CD4-positive, alpha-beta T cell treated with Interleukin-4 for 4 hours (primary cell): ENCODE measurements at places on chromosomes 13 and 19.

- DNase-seq, result no peak
Measured at GRCh38 chr13:58949646-58950045, 1214.1 kb downstream of the DIAPH3 start.

DNA sequence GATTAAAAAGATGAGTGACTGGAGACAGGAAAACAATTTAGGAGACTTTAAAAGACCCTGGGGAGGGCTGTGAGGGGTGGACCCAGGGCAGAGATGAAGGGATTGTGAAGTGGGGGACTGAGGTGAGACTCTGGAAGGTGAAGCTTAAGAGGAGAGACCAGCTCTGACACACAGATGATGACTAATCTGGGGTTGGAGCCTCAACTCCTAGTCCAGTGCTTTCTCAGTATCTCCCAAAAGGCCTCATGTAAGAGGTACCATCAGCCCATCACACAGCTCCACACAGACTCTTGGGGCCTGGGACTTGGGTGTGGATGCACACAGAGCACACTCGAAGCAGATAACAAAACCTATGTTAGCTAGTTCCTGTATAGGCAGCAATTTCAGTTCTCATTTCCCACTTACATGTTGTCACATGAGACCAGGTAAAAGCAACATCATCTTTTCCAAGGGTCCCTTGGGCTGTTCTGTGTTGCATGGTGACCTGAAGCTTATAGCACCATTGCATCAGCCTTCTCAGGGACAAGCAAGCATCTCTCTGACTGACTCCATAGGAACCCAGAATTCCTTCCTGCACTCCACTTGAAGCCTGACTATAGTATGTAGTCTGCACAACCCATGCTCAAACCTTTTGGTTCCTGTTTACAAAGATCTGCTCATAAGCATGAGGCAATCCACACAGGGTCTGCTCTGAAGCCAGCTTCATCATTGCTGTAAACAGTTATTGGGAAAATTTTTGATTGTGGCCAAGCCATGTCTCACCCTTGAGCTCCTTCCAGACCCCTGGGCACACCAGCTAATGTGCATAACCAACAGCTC, 88.6 kb upstream of the MYCBP2 start:
- no peak for DNase-seq

- DNase-seq, result no peak
Measured at GRCh38 chr19:51637362-51637978, 7.3 kb upstream of the SIGLEC5 start.

GRCh38 chr19:5985098-5985783, 7.3 kb upstream of the RANBP3 start:
- DNase-seq, result no peak

GRCh38 chr19:50743537-50743936, 20.4 kb downstream of the CLEC11A start:
- DNase-seq, result no peak

- no peak for DNase-seq
Measured at GRCh38 chr13:85509512-85509911, 289.7 kb downstream of the SLITRK6 start.

GRCh38 chr13:31010296-31010695, 77.8 kb downstream of the TEX26 start:
- DNase-seq, result no peak
